ENCODE measurements at places on chromosomes 3 and 15. TPM values are rescaled to one million over a fixed set of nuclear protein-coding genes. Genes with fewer than 3 reads are reported as not detected.

The ALDH1L1 gene
- 2.6 TPM for total RNA-seq

The MKRN2 gene
- 26.6 TPM for total RNA-seq

The BNIP2 gene
- 50.1 TPM for total RNA-seq

The CLDN16 gene
- total RNA-seq = under 0.01 TPM

The RHCG gene
- total RNA-seq = not detected

The CCR9 gene
- 0.52 TPM for total RNA-seq

The PPP1R14D gene
- not detected for total RNA-seq

Data from skeletal muscle tissue (tissue), 5 donors.